Astrocyte (in vitro differentiated cells and primary cell): ENCODE measurements at places on chromosomes 7 and 10. TPM values are rescaled to one million over a fixed set of nuclear protein-coding genes. Genes with fewer than 3 reads are reported as not detected.

SPACDR gene
- total RNA-seq = 2.5 and 2.6 TPM in 2 replicates

- DNase-seq = peak; percentile 36
Observed at GRCh38 chr7:40884241-40884640, 749.4 kb downstream of the SUGCT start.

DNA sequence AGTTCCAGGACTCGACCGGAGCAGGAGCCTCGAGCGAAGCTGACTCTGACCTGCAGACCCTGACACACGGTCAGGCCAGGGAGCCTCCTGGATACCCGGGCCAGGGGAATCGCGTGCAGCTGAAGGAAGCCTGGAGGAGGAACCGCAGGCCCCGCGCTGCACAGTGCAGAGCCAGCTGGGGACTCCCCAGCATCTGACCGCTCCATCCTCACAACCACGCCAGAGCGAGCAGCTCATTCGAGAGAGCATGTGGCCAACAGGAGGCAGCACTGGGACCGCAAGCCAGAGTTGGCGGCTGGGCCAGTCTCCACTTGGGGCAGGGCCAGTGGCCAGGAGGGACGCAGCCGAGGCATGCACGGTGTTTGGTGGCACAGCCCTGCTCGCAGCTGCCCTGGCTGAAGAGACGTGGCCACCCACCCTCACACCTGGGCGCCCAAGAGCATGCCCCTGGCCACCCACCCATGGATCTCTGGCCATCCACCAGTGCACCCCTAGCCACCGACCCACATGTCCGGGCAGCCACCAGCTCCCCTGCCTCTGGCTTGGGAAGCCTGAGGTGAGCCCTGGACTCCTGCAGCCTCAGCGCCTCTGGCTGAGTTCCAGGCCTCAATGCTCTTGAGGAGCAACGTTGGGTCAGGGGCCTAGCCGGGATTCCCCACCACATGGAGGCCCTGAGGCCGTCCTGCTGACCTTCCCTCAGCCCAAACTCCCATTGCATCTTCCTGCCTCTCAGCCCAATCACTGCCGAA, 213.9 kb downstream of the ELFN1 start:
- DNase-seq = no peak

STEAP4 gene
- not detected in 2 replicates for total RNA-seq

C10orf71 gene
- total RNA-seq = not detected in 2 replicates

SPDYE11 gene
- total RNA-seq = not detected in 2 replicates

GPR26 gene
- total RNA-seq = 0.09 TPM in 1 of 2 replicates, not detected in the other

GRCh38 chr7:2553831-2554581, 1.3 kb downstream of the BRAT1 start:
- DNase-seq = no peak

GRM8 gene
- total RNA-seq = 0.96 and 2.2 TPM in 2 replicates

GRCh38 chr10:87782721-87783120, 35.3 kb downstream of the ATAD1 start:
- DNase-seq = no peak

CTAGE4 gene
- 0.99 and 1.4 TPM in 2 replicates for total RNA-seq

DNA sequence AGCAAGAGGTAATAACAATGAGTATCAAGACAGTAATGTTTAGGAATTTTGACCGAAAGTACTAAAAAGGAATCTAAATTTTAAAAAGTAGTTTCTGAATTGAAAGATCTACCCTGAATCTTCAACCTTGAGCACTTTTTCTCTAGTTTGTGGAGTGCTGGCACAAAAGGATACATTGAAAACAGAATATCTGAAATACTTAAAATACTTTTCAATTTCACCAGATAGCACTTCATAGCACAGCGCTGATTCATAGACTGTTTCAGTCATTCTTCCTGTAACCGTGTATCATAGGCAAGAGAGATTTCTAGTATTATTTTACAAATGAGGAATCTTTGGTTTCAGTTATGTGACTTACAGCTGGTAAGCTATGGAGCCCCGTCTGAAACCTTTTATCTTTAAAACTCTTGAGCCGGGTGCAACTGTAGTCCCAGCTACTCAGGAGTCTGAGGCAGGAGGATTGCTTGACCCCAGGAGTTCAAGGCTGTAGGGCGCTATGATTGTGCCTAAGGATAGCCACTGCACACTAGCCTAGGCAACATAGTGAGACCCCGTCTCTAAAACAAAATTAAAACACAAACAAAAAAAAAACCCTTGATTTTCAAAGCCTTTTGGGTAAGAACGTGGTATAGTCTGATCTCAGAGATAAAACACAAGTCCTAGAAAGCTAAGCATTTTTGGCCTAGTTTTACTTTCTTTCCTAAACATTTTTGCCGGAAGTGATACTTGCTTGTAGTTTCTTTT, 35.1 kb downstream of the FHIP2A start:
- DNase-seq = peak; percentile 91

AQP1 gene
- 6.7 and 10.0 TPM in 2 replicates for total RNA-seq

DNA sequence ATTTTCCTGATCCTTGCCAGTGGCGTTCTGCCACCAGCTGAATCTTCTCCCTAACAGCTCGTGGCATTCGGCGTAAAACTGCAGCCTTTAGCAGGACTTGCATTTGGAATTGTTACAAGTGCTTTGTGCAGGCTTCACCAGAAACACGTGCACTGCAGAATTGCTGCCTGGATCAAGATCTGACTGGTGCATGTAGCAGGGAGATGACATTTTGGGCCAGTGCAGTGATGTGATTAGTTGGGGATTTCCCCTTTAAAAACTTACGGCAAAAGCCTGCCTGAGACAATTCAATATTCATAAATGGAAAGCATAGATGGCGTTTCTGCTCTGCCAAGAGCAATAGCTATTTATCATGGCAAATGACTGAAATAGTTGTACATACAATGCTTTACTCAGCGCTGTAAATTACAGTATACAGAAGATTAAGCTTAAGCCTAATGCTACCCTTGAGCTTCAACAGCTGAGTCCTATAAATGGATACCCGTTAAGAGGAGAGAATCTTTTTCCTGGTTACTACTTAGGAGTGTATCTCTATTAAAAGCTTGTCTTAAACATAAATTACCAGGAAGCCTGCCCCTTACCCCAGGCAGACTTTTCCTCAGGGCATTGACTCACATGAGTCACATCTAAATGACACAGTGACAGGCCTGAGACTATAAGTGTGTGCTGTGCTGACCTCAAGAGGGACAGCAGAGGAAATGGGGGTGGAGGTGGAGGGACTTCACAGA, 106.3 kb downstream of the ATXN7L1 start:
- peak; percentile 12 for DNase-seq

DNA sequence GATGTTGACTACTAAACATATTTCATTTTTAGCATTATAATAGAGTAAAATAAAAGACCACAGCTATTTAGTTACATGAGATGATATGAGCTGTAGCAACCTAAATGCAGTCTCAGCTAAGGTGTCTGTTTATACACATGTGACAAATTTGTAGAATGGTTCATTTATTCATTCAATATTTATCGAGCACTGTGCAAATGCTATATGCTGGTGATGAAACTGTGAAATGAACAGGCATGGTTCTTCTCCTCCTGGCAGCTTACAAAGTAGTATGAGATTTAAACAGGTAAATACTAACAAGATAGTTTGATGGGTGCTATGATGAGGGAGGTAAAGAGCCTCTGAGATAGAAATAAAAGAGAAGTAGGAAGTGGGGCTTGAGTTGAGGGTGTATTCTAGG, 60.8 kb downstream of the LRGUK start:
- DNase-seq = no peak

GRCh38 chr10:71489077-71489476, 92.4 kb downstream of the CDH23 start:
- DNase-seq = no peak

GRCh38 chr7:155743177-155743576, 69.1 kb downstream of the SHH start:
- no peak for DNase-seq
